ENCODE measurements at places on chromosomes 4 and X. TPM values are rescaled to one million over a fixed set of nuclear protein-coding genes. Genes with fewer than 3 reads are reported as not detected.

NAA11 gene
- total RNA-seq, result not detected

SMIM31 gene
- total RNA-seq, result not detected

IL9R gene
- not detected for total RNA-seq

TMPRSS11D gene
- not detected for total RNA-seq

JADE1 gene
- 14.4 TPM for total RNA-seq

HERC5 gene
- total RNA-seq, result not detected

RAB33A gene
- 8.1 TPM for total RNA-seq

HPGD gene
- not detected for total RNA-seq

GRIA3 gene
- 1.1 TPM for total RNA-seq

AWAT2 gene
- total RNA-seq, result not detected

All from myometrial cell (primary cell).